ENCODE measurements at places on chromosomes 4 and X.
A peak's percentile ranks its signal among the peaks of the same experiment; 100 is the strongest.

DNA sequence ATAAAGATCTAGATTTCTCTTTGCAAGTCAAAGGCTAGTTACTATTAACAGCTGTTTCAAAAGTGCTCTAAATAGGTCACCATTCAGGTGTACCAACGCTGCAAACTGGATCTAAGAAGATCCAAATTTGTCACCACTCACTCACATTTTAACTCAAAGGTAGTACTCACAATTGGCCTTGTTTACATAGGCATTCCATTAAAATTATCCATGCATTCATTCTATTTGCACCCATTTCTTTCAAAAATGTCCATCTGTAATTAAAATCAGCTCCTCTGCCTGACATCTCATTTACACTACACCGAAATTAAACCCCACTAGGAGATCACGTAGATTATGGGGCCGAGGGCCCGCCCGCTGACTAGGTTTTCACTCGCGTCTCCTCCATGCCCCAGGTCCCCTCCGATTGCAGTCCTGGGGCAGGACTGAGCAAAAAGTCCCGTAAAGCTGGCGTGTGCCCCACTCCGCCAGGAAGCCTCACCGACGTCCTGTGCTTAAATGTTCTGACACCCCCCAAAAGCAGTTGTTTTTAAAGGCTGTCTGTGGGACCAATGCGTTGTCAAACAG, 1.3 kb upstream of the ING2 start:
- no peak for DNase-seq

DNA sequence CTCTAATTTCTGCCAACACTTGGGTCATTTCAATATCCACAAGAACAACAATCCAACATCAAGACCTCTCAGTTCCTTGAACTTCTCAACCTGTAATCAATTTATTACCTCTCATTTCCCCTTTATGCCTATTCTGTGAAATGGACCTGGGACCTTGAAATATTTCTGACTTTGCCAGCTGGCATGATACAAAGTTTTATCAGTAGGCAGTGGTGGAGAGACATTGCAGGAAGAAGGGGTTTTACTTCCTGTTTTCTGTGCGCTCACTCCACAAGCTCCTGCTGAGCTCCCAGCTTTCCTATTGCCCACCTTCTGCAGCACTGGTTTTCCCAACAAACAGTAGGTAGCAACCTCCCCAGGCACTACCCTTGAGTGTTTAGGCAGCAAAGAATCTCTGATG, 3.5 kb upstream of the ARHGEF6 start:
- DNase-seq = no peak

DNA sequence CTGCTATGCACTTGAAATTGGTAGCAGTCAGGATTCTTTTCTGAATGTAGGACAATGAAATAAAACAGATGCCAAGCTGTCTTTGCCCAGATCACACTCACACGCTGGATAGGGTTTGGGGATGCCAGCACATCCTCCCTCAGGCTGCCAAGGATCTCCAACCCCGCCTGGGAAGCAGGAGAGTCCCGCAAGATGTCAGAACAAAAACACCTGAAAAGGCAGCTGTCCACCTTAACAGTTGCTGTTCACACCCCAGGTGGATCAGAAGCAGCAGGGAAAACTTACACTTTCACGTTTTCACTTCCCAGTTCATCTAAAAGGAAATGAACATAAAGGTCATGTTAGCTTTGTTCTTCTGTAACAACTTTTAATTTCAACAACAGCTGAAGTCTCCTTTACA, 35.7 kb downstream of the TMEM154 start:
- DNase-seq = no peak

- no peak for DNase-seq
These were observed 88.3 kb downstream of the ZNF718 start for GRCh38 chr4:212438-213188.

GRCh38 chr4:83639849-83640493, 104.1 kb downstream of the GPAT3 start:
- peak; percentile 49 for DNase-seq

GRCh38 chr4:20028645-20029044, 223.1 kb upstream of the SLIT2 start:
- no peak for DNase-seq

GRCh38 chr4:41839916-41840854, 91.7 kb upstream of the PHOX2B start:
- no peak for DNase-seq

DNA sequence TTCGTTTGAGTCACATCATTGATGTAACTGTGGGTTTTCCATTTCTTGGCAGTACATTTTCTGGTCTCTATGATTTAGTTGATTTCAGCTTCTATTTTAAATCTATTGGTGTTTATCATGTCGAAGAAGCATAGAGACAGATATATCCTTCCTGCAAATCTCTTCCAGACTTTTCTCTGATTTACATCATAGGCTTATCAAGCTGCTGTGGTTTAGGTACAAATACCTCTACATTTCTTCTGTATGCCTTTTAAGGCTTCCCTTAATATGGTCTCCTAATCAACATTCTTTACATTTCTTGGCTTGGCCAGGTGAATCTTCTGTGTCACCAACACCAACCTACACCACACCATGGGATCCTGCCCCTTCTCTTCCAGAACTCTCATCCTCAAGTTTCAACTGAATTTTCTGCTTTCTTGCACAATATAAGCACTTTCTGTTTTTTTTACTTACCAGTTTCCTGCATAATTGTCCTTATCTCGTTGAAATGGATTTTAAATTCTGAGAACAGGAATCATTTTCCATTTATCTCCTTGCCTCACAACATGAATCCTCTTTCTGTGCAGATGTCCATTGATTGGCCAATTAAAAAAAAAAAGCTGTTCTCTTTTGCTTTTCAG, 626.9 kb downstream of the ANKRD50 start:
- no peak for DNase-seq
